ENCODE measurements at places on chromosomes 6 and 20.

DNA sequence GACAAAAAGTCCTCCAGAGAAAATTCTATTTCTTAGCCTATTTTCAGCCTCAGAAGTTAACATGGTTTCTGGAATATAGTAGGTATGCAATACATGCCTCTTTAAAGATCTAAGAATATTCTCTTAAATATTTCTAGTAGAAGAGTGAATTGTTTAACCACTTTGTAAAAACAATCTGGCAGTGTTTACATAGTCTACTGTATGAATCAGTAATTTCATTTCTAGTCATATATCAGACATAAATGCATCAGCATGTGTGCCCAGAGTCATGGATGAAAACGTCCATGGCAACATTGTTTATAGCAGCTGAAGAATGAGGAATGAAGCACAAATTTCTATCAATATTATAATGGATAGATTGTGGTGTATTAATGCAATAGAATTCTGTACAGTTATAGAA, 124.9 kb downstream of the NKAIN2 start:
- no peak for DNase-seq

DNA sequence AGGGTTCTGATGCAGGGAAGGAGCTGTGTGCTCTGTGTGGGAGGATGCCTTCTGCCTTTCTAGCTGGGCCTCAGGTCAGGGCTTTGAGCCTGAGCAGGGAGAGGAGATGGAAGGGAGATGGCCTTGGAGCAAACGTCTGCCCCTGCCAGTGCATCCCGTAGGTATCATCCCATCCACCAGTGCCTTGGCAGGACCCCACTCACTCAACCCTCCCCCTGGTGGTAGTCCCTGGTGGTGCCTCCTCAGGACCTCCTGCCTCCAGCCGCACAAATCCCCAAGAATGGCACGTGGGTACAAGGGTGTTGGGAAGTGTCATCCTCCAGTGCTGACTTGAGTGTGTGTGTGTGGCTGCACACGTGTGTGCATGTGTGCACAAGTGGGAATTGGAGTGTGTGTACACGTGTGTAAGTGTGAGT, 23.1 kb upstream of the MICB start:
- no peak for DNase-seq

- DNase-seq: no peak
Measured at GRCh38 chr20:49710971-49711666, 2.6 kb downstream of the B4GALT5 start.

DNA sequence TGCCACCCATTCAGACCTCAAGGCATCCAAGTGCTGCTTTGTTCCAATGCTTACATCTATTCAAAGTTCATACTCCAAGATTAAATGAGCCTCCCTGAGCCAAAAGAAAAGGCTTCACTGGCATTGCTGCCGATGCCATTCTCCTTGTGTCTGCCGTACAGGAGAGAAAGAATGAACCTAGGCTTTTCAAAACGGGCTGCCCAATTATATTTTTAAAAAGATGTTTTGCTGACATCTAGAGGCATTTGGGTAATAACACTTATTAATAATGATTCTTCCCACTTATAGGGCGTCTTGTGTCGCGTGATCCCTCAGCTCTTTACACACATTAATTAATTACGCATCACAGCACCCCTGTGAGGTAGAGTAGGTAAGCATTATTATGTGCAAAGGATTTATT, 545.6 kb downstream of the PKHD1 start:
- no peak for DNase-seq

- no peak for DNase-seq
Measured at GRCh38 chr20:60966031-60966430, 286.0 kb upstream of the CDH4 start.

DNA sequence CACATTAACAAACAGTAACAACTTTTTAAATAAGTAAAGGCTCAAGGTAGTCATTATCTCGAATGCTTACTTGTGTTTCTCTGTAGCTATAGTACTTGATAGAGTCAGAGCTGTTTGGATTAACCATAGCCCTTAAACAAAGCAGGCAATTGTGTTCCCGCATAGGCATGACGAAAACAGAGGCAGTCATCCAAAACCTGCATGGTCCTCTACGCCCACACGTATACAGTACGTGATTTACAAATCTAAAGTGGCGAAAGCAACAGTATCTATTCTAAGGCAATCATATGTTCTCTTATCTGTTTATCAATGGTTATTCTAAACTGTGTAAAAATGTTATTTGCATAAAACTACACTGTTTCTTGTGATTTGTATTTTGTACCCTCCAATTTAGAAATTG, 31.8 kb downstream of the HFE start:
- no peak for DNase-seq

- DNase-seq: no peak
Measured at GRCh38 chr6:160277546-160277945, 18.9 kb upstream of the SLC22A2 start.

- DNase-seq: no peak
Measured at GRCh38 chr6:12200015-12200564, 90.1 kb upstream of the EDN1 start.

DNA sequence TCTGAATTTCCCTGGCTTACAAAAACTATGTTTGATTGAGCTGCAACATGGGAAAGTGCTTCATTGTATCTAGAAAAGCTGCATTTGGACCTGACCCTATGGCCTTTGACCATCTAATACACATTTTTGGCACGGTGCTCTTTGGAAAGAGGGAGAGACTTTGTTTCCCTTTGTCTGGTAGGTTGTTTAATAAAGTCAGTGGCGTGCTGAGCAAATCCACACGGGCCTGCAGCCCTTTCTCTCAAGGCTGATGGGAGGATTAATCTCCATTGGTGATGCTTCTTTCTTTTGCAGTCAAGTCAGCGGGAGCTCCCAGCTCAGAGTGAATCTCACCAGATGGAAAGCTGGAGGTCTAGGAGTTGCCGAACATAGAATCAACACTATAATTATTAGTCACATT, 314.7 kb upstream of the CNR1 start:
- no peak for DNase-seq

DNA sequence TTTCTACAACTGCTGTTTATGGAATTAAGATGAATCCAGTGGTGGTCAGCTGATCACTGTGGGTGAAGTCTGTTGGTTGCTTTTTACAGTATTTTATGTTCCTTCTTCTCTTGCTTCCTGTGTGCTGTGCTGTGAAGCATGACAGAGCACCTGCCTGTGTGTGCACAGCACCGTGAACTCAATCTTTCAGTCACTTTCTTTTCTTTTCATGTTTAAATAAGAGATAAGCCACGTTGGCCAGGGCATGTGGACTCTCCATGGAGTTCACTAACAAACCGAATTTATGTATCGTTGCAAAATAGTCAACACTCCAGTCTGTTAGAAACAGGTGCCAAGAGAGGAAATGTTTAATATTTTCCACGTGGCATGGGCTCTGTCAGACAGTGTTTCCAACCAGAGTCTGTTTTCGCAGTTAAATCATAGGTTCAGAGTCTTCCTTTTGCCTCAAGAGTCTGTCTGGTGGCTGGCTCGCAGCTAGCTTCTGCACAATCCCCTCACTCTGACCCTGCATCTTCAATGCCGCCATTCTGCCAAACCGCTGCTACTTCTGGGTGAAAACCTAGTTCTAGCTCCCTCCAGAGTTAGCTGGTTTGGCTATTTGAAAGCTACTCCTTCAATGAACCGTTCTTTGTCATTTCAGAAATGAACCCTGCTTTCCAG, 73.2 kb downstream of the QRSL1 start:
- no peak for DNase-seq

- DNase-seq: no peak
Measured at GRCh38 chr20:25033924-25034300, 24.0 kb downstream of the ACSS1 start.

DNA sequence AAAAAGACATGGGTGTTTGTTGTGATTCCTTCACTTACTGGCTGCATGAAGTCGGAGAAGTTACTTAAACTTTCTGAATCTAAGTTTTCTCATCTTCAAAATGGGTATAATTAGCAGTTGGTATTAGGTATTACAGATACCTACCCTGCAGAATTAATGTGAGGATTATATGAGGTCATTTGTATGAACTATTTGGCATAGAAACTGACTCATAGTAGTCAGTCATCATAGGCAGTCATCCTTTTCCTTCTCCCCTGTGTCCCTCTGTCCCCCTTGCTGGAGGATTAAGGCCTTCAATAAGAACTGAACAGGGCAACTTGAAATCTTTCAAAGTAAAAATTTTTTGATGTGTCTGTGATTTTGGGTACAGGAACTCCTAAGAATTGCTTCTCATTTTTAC, 26.3 kb downstream of the RALGAPB start:
- DNase-seq: no peak

GRCh38 chr6:42366999-42367352, 84.8 kb downstream of the TRERF1 start:
- no peak for DNase-seq

- no peak for DNase-seq
Measured at GRCh38 chr6:56292505-56293181, 45.3 kb upstream of the COL21A1 start.

GRCh38 chr6:160394654-160395035, 46.5 kb downstream of the SLC22A3 start:
- DNase-seq: no peak

DNA sequence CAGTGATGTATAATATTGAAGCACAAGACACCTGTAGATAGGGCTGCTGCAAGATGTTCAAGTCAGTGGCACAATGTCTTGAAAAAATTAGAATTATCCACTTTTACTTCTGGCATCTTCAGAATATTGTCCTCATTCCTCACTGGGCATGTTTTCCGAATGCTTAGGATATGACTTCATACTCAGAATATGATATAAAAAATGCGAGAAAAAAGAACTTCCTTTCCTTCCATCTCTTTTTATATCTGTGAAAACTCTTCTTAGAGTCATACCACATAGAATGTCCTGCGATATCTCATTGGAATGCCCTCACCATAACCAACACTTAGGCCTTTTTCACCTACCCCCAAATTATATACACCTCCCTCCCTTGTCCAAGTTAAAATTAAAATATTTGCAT, 4.6 kb downstream of the MAS1L start:
- no peak for DNase-seq

- DNase-seq: no peak
Measured at GRCh38 chr6:151757506-151757955, 50.0 kb upstream of the ESR1 start.

DNA sequence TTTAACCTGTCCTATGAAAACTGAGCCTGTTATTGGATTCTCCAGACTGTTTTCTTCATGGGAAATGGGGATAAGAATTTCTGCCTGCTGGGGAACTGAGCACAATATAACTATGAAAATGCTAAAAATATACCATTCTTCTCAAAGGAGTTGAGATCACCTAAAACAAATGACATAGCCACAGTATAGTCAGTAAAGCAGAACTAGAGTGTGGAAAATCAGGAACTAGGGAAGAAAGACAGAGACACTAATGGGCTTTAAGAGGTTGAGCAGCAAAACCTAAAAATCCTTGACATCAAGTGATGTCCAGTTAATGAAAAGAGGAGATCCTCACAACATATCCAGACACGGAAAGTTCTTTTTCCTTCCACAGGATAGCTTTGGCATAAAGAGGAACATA, 215.7 kb upstream of the CST7 start:
- DNase-seq: no peak

DNA sequence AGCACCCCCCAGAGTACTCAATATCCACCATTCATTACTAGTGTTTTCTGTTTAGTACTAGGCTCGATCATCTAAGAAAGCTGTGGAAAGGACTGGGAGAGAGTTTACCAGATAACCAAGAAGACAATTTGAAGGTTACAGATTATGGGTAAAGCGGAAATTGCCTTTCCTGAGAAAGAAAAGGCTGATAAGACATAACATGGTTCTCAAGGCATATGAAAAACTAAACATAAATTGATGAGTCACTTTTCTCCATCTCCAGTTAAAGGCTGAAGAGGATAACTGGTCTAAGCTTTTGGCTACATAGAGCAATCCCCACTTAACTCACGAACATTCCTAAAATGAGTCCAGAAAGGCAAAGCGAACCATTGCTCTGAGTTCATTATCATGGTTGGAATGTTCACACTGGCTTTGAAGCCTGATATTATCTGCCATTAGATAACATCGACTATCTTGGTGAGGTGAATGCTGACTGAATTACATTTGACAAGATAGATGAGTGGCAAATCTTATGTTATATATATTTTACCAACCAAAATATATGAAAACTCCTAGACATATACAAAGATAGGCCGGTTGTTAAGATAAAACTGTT, 65.8 kb downstream of the BTBD9 start:
- no peak for DNase-seq

DNA sequence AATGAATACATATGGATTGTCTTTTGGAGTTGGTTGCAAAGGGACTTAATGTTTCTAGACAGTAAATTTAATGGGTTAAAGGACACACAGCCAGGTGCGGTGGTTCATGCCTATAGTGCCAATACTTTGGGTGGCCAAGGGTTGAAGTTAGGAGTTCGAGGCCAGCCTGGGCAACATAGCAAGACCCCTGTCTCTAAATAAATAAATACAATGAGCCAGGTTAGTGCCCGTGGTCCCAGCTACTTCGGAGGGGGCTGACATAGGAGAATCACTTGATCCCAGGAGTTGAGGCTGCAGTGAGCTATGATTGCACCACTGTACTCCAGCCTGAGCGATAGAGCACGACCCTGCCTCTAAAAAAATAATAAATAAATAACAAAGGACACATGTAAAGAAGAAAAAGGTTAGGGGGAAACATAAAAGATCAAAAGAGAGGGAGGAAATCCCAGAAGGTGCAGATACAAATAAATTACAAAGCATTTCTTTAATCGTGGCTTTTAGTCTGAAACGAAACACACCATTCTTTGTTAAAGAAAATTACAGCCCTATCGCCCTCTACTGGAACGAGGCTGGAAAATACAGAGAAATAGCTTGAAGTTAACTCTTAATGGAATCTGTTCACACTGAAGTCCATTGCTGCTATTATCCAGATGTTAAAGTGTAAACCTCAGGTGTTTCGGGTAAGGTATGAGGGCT, 42.6 kb upstream of the SCML4 start:
- no peak for DNase-seq

DNA sequence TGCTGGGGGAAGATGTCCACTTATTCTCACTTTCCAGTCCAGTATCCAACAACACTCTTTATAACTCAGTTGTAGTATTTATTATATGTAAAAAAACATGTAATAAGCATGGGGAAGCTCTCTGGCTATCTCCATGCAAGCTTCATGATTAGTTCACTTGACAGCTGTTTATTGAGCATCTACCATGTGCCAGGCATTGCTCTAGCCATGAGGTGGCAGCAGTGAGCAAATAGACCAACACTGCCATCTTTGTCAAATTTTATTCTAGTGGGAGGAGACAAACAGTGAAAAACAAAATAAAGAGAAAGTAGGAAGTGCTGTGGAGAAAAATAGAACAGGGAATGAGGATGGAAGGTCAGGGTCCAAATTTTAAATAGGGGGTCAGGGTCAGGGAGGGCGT, 131.8 kb downstream of the CFAP61 start:
- DNase-seq: no peak

- DNase-seq: no peak
Measured at GRCh38 chr20:22584922-22585785, 782 bp upstream of the FOXA2 start.

DNA sequence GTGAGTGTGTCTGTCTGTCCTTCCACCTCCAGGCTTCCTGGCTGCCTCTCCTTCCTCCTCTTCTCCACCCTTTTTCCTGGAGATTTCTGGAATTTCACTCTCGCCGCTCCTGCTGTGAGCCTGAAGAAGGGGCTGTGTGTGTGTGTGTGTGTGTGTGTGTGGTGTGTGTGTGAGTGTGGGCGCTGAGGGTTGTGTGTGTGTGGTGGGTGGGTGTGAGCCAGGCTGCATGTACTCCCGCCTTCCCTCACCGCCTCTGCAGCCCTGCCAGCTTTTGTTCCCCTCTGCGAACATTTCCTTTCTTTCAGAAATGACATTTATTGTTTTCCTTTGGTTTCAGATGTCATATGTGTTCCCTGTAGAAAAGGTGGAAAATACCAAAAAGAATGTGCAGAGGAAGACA, 76.0 kb downstream of the SRC start:
- DNase-seq: no peak
